Testis (tissue), 5 donors: ENCODE measurements at places on chromosomes 2 and 18.
A peak's percentile ranks its signal among the peaks of the same experiment; 100 is the strongest.

DNA sequence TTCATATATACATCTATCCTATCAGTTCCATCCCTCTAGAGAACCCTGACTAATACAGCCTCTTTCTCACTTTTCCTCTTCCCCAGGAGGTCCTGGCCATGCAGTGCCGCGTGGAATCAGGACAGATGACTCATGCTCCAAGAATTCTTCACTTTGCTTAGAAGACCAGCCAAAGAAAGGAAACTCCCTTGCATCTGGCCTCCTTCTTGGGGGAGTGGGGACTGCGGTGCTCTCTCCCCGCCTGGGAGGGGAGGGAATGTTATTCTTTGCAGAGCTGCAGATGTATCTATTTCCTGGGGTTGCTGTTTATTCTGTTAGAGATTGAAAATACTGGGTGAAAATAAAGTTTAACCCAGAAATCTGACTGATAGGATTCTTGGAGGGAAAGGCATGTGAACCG is 111.5 kb upstream of the SH3BP4 start:
- H3K4me3 ChIP-seq, result no peak overlapping the region
- peak; percentile 84 for DNase-seq
- H3K4me1 ChIP-seq, result peaks cover 35% of the 10 kb centered on the region

- H3K4me1 ChIP-seq, result no peaks in the 10 kb centered on the region
- no peak overlapping the region for H3K27ac ChIP-seq
- no peaks in the 10 kb centered on the region for H3K36me3 ChIP-seq
- DNase-seq, result no peak
- no peak overlapping the region for H3K4me3 ChIP-seq
- H3K27me3 ChIP-seq, result no peaks in the 10 kb centered on the region
Measured at GRCh38 chr2:4175343-4175742, 472.0 kb downstream of the DCDC2C start.

GRCh38 chr2:16461672-16462071 is 204.0 kb downstream of the CYRIA start:
- no peak for DNase-seq
- no peaks in the 10 kb centered on the region for H3K36me3 ChIP-seq
- H3K27ac ChIP-seq, result no peak overlapping the region
- H3K4me3 ChIP-seq, result no peak overlapping the region
- no peaks in the 10 kb centered on the region for H3K4me1 ChIP-seq

DNA sequence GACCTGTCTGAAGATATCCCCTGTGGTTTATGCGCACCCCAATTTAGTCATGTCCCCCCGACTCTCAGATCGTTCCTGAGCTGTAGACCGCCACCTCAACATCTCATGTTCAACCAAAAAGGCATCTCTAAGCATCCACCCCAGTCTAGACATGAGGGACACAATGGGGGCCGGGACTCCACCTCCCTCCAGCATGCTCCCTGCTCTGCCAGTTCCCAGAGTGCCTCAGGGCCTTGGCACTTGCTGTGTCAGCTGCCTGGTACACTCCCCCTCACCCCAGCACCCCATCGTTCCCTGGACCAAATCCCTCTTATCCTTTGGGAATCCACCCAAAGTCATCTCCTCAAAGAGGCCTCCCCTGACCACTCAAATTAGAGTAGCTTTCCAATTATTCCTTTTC is 22.2 kb downstream of the TNS1 start:
- H3K4me1 ChIP-seq, result peaks cover 43% of the 10 kb centered on the region
- H3K4me3 ChIP-seq, result no peak overlapping the region
- no peak for DNase-seq
- H3K36me3 ChIP-seq, result no peaks in the 10 kb centered on the region
- H3K27me3 ChIP-seq, result no peaks in the 10 kb centered on the region

- H3K4me1 ChIP-seq, result no peaks in the 10 kb centered on the region
- H3K27me3 ChIP-seq, result no peaks in the 10 kb centered on the region
- H3K4me3 ChIP-seq, result no peak overlapping the region
- DNase-seq, result no peak
- no peaks in the 10 kb centered on the region for H3K36me3 ChIP-seq
- H3K27ac ChIP-seq, result no peak overlapping the region
Measured at GRCh38 chr2:213157242-213157641, 5.8 kb upstream of the IKZF2 start.

GRCh38 chr2:231308219-231308618 is 87.3 kb upstream of the B3GNT7 start:
- H3K27ac ChIP-seq, result no peak overlapping the region
- H3K4me1 ChIP-seq, result no peaks in the 10 kb centered on the region
- H3K27me3 ChIP-seq, result no peaks in the 10 kb centered on the region
- DNase-seq, result no peak
- no peaks in the 10 kb centered on the region for H3K36me3 ChIP-seq

DNA sequence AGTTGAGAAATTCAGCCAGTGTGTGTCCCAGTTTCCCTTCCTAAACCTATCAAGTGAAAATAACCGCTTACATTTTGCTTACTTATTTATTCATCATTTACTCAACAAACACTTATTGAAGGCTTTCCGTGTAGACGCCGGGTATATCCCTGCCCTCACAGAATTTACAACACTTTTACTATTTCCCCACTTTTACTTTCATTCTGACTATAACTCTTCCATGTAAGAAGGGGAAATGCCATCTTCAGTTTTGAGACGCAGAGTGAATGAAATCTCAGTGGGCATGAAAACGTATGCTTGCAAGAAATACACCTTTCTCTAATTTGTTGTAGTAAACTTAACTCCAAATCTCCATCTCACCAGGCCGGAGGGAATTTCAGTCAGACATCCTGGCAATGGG is 251.0 kb upstream of the CHAC2 start:
- no peak for DNase-seq
- no peaks in the 10 kb centered on the region for H3K36me3 ChIP-seq
- no peak overlapping the region for H3K4me3 ChIP-seq
- H3K4me1 ChIP-seq, result no peaks in the 10 kb centered on the region
- no peaks in the 10 kb centered on the region for H3K27me3 ChIP-seq
